ENCODE measurements at places on chromosomes 13 and 19.

DNA sequence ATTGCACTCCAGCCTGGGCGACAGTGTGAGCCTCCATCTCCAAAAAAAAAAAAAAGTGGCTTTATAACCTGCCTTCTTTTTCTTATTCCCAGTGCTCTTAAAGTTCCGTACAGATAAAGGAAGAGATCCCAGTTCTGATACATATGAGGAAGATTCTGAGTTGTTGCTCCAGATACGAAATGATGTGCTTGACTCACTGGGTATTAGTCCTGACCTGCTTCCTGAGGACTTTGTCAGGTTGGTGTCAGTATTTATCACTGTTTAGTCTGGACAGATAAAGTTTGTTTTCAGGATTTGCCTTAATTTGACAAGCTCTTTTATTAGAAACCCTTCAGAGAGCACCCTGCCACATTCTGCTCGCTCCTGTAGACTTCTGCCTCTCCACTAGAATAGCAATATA, 33.9 kb downstream of the BBC3 start:
- DNase-seq = no peak

- DNase-seq = peak; percentile 72
Measured at GRCh38 chr19:41696402-41697197, 8.5 kb upstream of the CEACAM7 start.

GRCh38 chr13:75871059-75871458, 234.9 kb downstream of the LMO7 start:
- no peak for DNase-seq

DNA sequence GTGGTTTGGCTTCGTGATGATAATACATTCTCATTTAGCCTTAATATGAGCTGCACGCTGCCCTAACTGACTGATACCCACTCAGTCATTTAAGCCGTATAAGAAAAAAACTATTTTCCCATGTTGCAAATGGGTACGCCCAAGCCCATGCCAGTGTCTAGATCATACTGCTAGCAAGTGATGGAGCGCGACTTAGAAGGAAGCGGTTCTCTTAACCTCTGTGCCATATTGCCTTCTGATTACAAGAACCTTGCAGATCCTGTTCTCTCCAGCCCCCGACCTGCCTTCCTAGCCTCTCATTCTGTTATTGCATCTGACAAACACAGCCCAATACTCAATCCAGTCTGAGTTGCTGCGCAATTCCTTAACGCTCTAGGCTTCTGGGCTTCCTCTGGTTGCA, 603 bp downstream of the GPALPP1 start:
- DNase-seq = peak; percentile 41

- no peak for DNase-seq
Measured at GRCh38 chr13:67278235-67278634, 48.1 kb upstream of the PCDH9 start.

GRCh38 chr13:110890279-110891165, 24.3 kb downstream of the ANKRD10 start:
- DNase-seq = peak; percentile 23

GRCh38 chr13:78680115-78680561, 21.2 kb upstream of the OBI1 start:
- no peak for DNase-seq

DNA sequence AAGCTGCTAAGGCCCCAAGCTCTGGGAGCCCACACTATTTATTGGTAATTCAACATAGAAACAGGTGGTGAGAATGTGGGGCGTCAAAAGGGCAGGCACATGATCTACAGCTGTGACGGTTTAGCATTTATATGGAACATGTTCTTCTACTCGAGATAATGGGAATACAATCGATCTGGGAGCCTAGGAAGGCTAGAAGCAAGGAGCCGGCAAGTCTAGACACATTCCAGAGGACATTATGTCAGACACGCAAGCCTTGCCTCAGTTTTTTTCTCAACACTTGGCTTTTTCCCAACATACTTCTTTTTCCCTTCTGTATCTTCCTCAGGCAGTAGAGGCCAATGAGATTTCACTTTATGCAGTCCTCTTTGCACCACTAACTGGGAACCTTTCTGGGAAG, 315.7 kb upstream of the SLITRK5 start:
- DNase-seq = no peak

- DNase-seq = peak; percentile 81
Measured at GRCh38 chr13:78121459-78122348, 203.1 kb upstream of the EDNRB start.

- peak; percentile 96 for DNase-seq
Measured at GRCh38 chr13:91085127-91085526, 262.4 kb upstream of the MIR17HG start.

DNA sequence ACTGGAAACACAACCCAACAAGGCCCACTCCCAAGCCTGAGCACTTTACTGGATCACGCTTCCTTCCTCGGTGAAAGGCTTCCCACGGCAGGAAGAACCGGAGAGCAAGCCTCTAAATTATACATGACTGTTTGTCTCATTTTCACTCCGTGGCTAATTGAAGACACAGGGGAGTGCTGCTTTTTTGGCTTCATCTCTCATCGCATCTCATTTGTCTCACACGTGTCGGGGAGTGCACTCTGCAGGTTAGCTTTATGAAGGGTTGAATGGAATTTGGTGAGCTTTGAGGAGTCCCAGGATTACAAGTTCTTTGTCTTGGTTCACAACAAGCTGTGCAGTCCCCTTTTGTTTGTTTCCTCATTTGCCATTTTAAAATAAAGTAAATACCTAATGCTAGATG, 544.6 kb downstream of the GPC6 start:
- DNase-seq = no peak

DNA sequence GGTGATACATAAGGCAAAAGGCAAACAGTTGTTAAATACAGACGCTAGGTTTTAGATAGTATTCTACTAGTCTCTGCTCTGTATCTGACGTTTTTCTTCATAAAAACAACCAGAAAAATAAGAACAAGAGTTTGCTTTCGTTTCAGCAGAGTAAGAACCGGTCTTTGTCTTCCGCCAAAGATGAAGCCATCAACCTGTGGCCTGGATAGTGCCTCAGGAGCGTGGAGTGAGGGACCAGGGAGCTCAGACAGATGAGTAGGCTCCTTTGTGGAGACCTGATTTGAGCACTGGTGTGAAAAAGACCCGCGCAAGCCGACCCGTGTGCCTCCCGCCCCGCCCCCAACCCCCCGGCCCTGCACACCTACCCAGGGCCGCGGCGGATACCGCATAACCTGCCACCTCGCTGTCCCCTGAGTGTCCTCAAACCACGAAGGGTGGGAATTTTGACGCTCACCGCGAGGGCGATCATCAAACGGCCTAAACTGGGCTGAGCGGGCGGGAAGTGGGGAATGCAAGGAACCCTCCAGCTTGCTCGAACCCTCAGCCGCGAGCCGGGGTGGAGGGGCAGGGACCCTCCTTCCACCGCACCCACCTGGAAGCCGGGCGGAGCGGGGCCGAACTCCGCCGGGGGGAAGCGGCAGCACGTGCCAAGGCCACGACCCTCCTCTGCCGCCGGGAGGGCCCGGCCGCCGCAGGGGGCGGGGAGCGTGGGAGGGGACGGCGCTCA, 866 bp upstream of the LMO7 start:
- no peak for DNase-seq

DNA sequence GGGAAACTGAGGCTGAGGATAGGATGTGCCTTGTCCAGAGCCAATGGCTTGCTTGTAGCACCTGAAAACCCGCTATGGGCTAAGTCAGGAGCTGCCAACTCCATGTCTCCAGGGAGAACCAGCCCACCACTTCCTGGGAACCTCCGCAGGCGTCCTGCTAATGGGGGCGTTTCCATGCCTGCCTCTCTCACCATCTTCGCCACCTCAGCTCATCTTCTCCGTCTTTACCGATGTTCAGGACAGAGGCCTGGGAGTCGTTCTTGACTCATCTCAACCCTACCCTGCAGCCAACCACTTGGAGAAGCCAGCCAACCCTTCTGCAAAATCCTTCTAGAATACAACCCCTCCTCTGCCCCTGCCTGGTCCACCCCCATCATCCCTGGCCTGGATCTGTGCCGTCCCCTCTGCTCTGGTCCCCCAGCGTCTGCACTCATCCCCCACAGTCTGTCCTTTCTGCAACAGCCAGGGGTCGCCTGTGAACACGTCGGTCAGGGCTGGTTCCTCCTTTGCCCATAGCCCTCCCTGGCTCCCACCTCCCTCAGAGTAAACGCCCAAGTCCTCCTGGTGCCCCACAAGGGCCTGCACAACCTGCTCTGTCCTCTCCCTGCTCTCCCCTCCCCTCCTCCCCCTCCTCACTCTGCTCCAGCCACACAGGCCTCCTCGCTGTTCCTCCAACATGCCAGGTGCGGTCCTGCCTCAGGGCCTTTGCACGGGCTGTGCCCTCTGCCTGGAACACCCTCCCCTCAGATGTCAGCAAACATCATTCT, 31.0 kb downstream of the PTPRS start:
- no peak for DNase-seq

DNA sequence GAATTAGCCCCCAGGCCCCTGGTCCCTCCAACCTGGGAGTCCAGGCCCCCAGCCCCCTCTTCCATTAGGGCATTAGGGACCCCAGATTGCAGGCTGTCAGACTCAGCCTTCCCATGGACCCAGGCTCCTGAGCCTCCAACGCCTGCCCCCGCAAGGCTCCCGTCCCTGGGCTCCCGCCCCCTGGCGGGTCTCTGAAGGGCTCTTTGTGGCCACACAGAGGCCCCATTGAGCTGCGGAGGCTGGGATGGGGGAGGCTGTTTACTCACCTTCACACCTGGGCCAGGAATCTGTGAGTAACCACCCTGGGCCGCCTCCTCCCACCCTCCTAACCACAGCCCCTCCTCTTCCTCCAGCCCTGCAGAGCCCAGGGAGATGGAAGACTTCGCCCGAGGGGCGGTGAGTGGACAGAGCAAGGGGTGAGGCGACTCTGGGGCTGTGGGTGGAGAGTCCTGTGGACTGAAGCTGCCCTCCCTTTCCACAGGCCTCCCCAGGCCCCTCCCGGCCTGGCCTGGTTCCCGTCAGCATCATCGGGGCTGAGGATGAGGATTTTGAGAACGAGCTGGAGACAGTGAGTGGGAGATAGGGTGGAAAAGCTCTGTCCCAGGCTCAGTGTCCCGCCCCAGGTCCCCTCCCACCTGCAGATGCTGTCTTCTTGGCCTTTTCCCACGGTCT, 4.9 kb downstream of the ARHGEF1 start:
- DNase-seq = no peak

GRCh38 chr13:40922437-40923040, 96.6 kb downstream of the ELF1 start:
- DNase-seq = no peak

- no peak for DNase-seq
Measured at GRCh38 chr13:85520445-85520844, 278.8 kb downstream of the SLITRK6 start.

DNA sequence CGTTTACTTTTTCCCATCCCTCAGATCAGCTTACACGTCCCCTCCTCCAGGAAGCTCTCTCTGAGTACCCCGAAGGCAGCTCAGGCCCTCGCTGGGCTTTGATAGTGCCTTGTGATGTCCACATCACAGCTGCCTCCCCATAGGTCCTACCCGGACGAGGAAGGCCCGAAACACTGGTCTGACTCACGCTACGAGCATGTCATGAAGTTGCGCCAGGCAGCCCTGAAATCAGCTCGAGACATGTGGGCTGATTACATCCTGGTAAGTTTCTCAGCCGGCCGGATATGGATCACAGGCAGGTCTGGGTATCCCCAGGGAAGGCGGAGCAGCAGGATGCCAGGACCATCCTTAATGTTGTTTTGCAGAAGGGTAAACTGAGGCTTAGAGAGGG, 4.8 kb downstream of the COLGALT1 start:
- no peak for DNase-seq

DNA sequence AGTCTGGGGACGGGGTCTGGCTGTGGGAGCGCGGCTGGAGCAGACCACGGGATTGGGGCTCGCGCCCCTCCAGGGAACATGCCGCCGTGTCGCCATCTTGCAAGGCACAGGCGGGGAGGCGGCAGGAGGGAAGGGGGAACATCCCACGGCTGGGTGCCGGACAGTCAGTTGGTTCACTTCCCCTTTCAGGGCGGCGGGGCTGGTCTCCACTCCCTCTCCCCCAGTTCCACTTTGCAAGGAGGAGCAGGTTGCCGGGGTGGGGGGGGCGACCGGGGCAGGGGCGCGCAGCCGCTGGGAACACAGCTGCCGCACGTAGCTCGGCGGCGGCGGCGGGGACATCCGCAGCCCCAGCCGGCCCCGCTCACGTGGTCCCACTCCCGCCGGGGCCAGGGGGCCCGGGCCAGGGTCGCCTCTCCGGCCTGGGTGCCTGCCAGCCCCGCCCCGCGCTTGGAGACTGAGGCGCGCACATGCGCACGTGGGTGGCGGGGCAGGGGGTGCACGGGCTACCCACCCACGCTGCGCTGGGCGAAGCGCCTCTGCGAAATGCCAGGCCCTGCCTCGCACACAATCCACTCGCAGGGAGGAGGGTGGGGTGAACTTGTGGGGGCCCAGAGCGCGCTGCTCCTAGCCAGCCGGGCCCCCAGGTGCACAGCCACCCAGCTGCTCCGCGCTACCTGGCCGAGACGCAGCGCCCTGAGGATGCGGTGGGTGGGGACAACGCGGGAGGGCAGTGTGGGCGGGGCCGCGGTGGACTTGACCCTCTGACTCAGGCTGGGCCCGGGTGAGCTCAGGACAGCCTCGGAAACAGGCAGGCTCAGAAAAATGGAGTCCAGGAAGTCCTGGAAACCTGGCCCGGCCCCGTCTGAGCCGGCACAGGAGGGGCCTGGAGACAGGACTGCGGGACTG, 6.4 kb downstream of the KLF16 start:
- DNase-seq = peak; percentile 82

DNA sequence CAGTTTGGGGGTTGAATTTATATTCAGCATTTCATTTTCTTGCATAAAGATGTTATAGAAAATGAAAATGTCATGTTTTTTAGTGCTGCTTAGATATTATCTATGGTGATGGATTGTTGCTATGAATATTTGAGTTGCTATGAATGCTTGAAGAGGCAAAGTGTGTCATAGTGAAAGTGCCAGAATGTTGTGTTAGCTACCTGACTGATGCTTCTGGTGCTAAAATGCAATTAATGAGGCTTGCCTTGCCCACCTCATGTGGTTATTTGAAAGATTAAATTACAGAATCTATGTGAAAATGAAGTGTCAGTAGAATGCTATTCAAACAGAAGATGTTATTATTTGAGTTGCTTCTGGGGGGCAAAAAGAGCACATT, 62.7 kb upstream of the MYCBP2 start:
- no peak for DNase-seq

DNA sequence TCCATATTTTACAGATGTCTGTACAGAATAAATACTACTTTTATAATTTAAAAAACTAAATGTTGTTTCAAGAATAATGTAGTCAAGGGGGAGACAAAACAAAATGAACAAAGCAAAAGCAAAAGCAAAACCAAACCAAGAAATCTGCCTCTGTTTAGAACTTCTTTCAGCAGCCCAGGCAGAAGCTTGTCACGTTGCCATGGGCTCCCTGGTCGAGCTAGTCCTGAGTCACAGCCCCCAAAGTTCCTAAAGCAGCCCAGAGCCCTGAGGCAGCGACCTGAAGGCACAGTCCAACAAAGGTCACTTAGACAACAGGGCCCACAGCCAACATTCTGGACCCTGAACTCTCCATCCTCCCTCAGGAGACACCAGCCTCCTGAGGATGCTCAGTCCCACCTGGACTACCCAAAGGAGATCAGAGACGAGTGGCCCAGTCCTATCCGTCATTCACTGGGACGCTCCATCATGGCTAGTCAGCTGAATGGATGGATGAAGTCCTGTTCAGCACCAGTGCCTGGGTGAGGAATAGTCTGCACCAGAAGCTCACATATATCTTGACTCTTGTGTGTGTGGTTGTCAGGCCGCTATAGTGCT, 41.7 kb downstream of the SIAH3 start:
- no peak for DNase-seq

- DNase-seq = no peak
Measured at GRCh38 chr13:49308097-49308875, 60.6 kb downstream of the CDADC1 start.

GRCh38 chr13:46392967-46393366, 5.9 kb upstream of the RUBCNL start:
- no peak for DNase-seq

GRCh38 chr13:76020421-76020955, 384.4 kb downstream of the LMO7 start:
- DNase-seq = no peak
